Hepatocyte (in vitro differentiated cells): ENCODE measurements at places on chromosomes 5 and 9. TPM values are rescaled to one million over a fixed set of nuclear protein-coding genes. Genes with fewer than 3 reads are reported as not detected.

- no peak for DNase-seq
These were observed 247.7 kb upstream of the RFX3 start for GRCh38 chr9:3773362-3774060.

DNA sequence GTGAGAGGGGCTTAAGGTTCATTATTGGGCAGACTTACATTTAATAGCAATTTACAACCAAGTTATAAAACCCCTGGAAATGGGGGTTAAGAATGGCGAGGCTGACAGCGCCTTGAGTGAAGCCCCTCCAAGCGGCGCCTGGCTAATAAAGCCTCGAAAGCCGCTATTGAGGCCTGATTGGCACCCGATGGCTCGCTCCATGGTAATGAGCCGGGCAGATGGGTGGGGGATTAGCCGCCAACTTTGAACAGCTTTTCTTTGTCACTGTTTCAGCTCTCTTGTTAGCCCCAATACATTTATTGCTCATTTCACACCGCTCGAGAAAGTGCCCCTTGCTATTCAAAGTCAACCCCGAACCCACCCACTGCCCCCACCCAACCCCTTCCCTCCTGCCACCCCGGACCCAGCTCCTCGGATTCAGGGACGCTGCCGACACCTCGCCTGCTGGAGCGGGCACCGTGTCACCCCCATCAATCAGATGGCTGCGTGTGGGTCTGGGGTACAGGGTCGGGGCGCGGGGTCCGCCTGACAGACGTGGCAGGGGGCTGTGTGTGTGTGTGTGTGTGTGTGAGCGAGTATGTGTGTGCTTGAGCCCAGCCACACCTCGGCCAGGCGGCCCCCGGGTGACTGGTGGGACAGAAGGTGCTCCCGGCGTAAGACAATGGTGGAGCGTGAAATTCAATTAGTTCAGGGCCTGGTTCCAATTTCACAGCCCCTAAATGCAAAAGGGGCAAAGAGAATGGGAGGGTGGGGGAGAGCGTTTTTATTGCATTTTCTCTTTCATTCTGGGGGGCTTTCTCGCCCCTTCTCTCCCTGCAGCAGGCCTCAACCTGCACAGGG lies 34.2 kb downstream of the ASS1 start:
- DNase-seq: no peak

Gene TUSC1
- total RNA-seq: 7.5 and 11.2 TPM in 2 replicates

Gene ACTBL2
- 0.16 and 0.83 TPM in 2 replicates for total RNA-seq

- no peak for DNase-seq
These were observed 3.7 kb upstream of the SLC6A7 start for GRCh38 chr5:150186137-150186536.

Gene GFPT2
- 15.9 and 25.0 TPM in 2 replicates for total RNA-seq

Gene SERF1A
- 10.2 and 17.5 TPM in 2 replicates for total RNA-seq

Gene SH3PXD2B
- total RNA-seq: 23.0 and 28.5 TPM in 2 replicates

GRCh38 chr5:113909782-113910181 lies 396.3 kb downstream of the YTHDC2 start:
- DNase-seq: no peak

DNA sequence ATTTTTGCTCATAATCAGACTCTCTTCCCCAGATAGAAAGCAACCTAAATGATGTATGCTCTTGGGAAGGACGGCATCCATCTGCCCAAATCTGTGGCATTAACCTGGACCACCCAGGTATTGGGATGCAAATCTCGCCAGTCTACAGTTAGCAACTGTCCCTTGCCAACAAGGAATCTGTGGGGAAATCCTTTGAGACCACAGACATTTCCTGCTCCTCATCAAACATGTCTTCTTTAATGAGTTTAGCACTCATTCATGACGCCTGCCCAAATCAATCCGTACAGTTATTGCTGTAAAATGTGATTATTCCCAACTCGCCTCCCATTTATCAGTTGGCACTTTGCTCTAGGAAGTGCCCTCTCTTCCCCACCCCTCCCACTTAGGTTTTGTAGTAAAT lies 7.8 kb downstream of the ROR2 start:
- DNase-seq: no peak

DNA sequence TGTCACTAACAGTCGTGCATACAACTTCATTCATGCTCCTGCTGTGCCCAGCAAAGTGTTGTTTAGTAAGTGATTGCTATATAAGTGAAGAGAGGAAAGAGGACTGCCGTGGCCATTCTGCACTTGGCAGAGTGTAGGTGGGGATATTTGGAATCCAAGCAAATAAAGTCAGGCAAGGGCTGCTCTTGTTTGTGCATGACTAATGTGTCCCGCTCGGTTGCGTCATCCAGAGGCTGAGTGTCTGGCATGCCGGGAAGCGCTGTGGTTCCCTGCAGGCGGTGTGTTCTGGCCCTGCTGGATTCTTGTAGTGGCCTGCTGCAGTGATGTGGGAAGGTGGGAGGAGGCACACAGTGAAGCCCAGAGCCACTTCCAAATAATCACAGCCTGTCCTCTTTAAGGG lies 136.9 kb upstream of the ANKH start:
- DNase-seq: peak; percentile 93

- peak; percentile 53 for DNase-seq
These were observed 118.6 kb upstream of the RETREG1 start for GRCh38 chr5:16735101-16736060.

Gene CAPSL
- not detected in 2 replicates for total RNA-seq

GRCh38 chr5:172093965-172094364 lies 87.5 kb upstream of the FBXW11 start:
- no peak for DNase-seq

Gene KLF4
- total RNA-seq: 59.8 and 66.8 TPM in 2 replicates

- DNase-seq: no peak
These were observed 23.4 kb downstream of the CYFIP2 start for GRCh38 chr5:157289164-157289819.

DNA sequence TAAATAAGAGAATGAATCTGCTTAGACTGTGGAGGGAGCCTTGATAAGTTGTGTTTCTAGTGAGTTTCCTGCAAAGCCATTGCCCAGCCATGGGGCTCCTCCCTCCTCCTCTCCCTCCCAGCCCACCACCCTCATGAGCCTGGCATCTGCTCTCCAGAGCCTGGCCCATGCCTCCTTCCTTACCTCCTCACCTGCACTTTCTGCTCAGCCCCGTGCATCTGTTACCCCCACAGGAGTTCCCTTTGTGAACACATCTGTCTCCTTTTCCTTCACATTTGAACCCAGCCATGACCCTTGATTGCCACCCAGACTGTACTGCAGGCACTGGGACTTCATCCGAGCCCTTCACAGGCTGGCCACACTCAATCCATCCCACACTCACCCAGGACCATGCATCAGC lies 395.6 kb downstream of the IRX2 start:
- no peak for DNase-seq

DNA sequence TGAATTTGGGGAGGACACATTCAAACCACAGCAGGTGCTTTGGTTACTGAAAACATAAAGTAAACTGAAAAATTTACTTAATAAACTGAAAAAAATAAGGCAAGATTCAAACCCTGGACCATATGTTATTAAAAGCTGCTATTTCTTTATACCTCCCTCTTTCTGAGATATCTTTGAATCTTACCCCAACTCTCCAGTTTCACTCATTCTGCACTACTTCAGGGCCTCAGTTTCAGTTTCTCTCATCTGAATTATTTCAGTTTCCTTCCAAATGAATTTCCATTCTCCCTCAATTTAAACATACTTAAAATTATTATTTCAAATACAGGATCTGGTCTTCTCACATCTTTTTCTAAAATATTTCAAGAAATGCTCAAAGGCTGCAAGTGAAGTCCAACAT lies 4.9 kb upstream of the OXCT1 start:
- DNase-seq: no peak

DNA sequence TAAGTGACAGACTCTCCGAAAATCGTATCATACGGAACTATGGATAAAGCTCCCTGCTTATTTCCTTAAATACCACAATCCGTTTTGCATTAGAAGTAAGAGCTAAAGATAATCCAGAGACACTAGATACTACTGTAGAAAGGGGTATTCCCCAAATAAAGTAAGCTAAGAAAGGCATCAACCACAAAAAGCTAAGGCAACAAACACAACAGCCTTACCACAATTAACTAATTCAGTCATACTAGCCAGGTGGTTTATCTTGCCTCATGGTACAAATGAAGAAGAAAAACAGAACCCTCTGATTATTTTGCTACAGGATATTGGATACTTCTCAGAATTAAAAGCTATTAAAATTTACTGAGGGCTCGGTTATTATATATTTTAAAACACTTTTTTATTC lies 14.1 kb downstream of the ERP44 start:
- no peak for DNase-seq

Gene INSL6
- total RNA-seq: not detected in 2 replicates

GRCh38 chr5:96433066-96433447 lies at the start of gene PCSK1:
TSS of gene PCSK1 (minus strand) at chr5:96433248. CDS start at chr5:96433042, 206 bp downstream.
- DNase-seq: no peak

DNA sequence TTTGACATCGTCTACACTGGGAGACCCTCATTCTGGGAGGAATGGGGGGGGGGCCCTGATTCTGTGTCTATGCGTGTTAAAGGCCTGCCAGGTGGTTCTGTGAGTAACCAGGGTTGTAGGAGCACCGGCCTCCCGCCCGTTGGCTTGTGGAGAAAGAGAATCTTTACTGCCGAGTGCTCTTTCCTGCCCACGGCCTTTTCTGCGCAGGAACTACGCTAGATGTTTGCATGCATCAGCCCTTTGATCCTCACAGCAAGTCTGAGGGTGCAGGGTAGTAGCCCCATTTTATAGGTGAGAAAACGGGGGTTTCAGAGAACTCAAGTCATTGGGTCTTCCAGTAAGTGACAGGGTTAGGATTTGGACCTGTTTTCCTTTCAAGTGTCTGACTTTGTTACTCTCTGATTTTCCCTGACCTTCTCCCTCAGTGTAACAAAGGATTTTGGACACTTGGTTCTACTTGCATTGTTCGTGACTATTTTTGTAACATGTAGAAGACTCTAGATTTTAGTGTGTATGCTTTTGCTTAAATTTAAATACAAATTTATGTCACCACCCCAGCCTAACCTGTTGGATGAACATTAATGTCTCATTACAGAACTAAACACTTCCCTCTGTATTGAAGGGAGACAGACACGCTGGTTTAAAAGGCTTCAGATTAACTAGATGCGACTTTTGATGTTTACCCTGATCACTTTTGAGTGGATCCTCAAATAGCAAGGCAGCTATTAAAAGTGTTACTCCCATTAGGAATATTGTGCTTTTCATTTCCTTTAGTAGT lies 22.0 kb downstream of the MAST4 start:
- DNase-seq: no peak

DNA sequence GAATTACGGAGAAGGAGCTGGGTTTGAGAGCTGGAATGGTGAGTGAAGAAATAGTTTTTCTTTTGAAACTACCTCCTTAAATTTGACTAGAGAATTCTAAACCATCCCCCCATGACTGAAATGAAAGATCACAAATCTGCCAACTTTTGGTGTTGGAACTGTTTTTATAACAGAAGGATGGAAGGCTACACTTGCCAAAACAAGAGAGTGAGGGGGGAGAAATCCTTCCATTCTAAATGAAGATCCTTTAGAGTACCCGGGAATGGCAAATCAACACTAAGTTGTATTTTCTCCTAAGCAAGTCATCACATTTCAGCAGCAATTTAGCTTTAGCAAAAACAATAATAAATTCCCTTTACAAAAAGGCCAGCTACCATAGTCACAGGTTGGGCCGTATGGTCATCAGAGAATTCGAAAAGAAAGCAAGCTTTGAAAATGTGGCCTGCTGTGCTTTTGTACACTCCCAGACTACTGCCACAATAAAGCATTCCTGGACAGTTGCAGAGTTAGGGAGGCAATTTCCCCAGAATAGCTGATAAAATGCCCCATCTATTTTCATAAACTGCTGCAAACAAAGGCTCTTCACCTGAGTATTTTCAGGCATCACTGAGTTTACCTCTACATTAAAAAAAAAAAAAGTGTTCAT lies 25.0 kb upstream of the FREM1 start:
- no peak for DNase-seq

Gene GNG10
- 72.6 and 101 TPM in 2 replicates for total RNA-seq

DNA sequence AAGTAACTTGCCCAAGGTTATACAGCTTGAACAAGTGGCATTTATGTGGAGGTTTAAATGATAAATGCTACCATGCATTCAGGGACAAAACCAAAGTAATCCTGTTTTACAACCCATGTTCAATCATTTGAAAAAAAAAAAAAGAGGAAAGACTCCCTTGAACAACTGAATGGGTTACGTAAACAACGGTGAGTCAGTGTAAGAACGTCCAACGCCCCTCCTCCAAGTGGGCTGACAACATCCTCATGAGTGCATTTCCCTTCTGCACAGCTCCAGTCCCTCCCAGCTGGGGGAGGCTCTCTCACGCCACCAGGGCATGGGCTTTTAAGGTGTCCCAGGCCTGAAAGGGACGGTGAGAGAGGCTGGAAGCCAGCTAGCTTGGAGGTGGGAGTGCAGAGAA lies 90.0 kb downstream of the PRRT1B start:
- peak; percentile 94 for DNase-seq

DNA sequence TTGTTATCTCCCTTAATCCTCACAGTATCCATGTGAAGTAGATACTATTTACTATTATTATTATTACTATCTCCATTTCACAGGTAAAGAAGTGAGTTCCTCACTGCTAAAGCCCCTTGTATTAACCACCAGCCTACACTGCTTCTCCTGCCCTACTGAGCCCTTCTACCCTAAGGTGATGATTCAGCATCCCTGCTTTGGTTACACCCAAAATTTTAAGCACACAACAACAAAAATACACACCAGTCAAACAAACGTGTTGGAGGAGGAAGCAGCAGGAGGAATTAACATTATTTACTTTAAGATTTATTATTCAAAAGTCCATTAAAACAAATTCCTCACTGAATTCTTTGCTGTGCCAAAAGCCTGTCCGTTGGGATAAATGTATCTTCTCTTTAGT lies 370.2 kb upstream of the BRINP1 start:
- no peak for DNase-seq

DNA sequence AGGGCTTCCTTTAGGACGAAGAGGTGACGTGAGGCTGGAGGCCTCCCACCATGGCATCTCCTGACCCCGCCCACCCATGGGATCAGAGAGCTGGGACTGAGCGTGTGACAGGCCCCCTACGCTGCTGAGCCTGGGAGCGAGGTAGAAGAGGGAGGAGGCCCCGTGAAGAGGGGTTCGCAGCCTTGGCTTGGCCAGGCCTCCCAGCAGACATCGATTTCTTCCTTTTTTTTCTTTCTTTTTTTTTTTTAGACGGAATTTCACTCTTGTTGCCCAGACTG lies 39.5 kb downstream of the PTGES start:
- DNase-seq: no peak

DNA sequence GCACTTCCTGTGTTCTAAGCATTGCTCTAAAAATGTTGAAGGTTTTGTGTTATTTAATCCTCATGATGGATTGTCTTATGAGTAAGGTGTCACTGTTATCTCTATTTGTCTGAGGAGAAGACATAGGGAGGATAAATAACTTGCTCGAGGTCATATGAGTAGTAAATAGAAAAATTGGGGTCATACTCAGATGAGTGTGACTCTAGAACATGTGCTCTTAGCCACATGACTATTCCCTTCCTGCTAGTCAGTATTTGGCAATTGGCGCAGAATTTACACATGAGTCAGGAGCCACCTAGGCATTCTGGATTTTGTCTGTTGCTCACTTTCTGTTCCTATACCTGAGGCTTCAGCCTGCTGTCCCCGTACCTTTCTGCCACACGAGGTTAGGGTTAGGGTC lies 234.6 kb upstream of the CD180 start:
- no peak for DNase-seq
